ENCODE measurements at places on chromosomes 5 and 9. TPM values are rescaled to one million over a fixed set of nuclear protein-coding genes. Genes with fewer than 3 reads are reported as not detected.

DNA sequence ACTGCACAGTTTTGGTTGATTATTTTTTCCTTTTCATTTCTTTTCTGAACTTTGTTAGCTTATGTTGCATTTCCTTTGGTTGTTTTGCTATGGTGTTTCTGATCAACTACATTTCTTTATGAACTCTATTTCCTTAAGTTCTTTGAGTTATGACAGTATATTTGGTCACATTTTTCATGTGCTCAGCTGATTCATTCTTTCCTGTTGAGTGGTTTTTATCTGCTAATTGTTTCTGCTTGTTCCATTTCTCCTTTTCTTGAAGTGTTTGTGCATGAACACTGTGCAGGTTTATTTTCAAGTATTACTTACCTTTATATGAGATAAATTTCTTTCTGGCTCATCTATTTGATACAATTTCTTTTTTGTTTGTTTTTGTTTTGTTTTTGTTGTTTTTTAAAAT is 50.9 kb upstream of the MACIR start:
- DNase-seq: no peak

Gene RGMB
- polyA plus RNA-seq: 17.5 TPM

- DNase-seq: no peak
Observed at GRCh38 chr5:121988488-121988887, 26.7 kb downstream of the SRFBP1 start.

GRCh38 chr5:180103487-180104167 is 32.1 kb upstream of the RNF130 start:
- no peak for DNase-seq

DNA sequence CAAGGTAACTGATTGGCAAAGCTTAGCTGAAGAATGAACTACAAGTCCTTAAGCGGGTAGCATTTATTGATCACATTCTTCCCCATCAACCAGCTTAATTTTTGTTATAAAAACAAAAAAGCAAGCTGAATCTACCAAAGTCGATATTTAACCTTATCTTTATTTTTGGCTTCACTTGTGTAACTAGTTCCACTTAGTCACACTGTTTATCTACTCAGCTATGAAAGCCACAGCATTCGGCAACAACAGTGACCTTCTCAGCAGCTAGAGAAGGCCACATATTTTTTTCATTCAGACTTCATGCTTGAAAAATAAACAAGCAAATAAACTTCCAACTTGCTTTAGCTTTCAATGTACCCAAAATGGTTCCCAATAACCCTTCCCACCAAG is 69.4 kb downstream of the KLHL3 start:
- no peak for DNase-seq

GRCh38 chr9:13179257-13179656 is 100.2 kb downstream of the MPDZ start:
- DNase-seq: no peak

GRCh38 chr5:141623611-141624010 is 4.8 kb upstream of the DIAPH1 start:
- DNase-seq: no peak

GRCh38 chr5:159290741-159291140 is 27.7 kb downstream of the UBLCP1 start:
- no peak for DNase-seq

- no peak for DNase-seq
Observed at GRCh38 chr9:136996361-136997292, at the start of gene CLIC3. Gene CLIC3 (minus strand): TSS chr9:136996568. CDS start chr9:136996543, 25 bp downstream.

GRCh38 chr9:128168731-128169308 is 8.8 kb downstream of the BBLN start:
- no peak for DNase-seq

DNA sequence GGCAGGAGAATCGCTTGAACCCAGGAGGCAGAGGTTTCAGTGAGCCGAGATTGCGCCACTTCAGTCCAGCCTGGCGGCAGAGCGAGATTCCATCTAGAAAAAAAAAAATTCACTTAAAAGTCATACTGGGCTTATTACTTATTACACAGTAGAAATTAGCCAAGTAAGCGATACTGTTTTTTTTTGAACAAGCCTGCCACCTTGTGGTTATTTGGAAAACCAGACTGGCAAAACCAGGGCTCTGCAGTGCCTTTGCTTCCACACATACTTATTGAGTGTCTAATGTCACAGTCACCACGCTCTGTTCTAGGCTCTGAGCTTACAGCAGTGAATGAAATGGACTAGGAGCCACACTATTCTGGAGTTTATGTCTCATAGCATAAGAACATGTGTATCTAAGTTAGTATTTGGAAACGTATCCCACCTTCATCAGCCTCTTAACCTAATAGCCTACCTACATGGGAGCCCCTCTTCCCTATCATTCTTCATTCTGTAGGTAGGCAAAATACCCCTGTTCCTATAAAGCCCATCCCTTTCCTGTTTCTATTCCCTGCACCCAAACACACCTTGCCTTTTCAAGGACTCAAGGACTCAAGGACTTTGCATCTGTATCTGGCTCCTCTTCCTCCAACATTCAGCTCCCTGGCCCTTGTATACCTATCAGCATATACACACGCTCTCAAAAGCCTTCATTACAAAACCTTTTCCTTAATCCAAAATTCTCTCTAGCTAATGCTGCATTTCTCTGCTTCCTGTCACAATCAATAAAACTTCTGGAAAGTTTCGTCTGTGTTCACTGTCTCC is 13.9 kb upstream of the BASP1 start:
- DNase-seq: peak; percentile 74

Gene TMEM215
- polyA plus RNA-seq: not detected

DNA sequence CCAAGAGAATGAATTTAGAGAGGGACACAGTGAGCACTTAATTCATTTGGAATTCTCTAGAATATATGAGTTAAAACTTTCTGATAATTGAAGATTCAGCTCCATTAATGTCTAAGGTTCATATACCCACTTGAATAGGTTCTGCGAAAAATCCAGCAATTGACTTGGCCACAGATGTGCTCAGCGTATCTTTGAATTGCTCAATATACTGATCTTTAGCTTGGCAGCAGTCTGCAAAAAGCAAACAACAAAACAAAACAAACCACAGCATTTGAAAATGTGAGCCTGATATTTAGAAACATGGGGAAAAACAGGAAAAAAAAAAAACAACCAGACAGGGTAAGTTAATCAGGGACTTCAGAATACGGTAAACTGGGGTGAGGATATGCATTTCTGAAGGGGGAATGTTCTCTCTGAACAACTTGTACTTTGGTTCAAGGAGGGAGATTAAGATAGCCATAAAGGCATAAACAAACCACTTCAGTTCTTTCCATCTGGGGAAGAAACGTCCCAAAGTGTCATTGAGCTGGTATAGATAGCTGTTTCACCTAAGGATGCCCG is 21.4 kb downstream of the AGXT2 start:
- DNase-seq: peak; percentile 15

Gene SV2C
- 0.60 TPM for polyA plus RNA-seq

- DNase-seq: no peak
Observed at GRCh38 chr5:68389618-68390017, 174.1 kb downstream of the PIK3R1 start.

Gene CCDC192
- polyA plus RNA-seq: 0.58 TPM

DNA sequence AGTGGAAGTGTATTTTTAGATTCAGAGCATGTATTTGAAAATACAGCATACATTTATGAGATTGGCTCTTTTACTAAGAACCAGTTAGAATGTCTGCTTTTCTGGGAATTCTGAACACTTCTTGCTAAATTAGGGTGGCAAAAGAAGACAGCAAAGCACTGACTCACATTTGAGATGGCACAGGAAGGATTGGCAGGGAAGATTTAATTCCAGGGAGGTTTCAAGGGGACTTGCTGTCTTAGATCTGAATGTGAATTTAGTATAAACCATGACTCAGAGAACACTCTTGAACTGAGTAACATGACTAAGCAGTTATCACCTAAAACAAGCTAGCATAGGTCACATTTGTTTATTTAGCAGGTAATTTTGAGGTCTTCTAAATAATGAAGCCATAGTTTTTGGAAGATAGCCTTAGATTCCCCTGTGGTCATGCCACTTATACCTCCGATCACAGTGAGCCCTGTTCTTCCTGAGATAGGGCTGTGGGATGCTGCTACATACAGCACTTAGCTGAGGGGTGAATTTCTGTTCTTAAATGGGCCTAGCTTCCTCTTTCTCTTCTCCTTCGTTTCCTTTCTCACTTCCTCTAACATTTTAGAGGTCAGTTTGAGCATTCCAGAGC is 173.8 kb downstream of the PCSK1 start:
- DNase-seq: no peak

Gene RNF183
- 0.67 TPM for polyA plus RNA-seq

Data from right lung (tissue), 10 donors.